Esophagus muscularis mucosa (tissue), 4 donors: ENCODE measurements at places on chromosomes 1 and 21. TPM values are rescaled to one million over a fixed set of nuclear protein-coding genes. Genes with fewer than 3 reads are reported as not detected.

GRCh38 chr1:222547944-222548671, at the start of gene HHIPL2:
Gene HHIPL2 (minus strand): TSS chr1:222548104. CDS start chr1:222548044, 60 bp downstream.
- H3K4me1 ChIP-seq = no peaks in the 10 kb centered on the region
- H3K4me3 ChIP-seq = no peak within 1 kb of the TSS
- H3K27ac ChIP-seq = no peak within 1 kb of the TSS
- no peak for DNase-seq

The S100B gene
- total RNA-seq = 38.2 TPM

DNA sequence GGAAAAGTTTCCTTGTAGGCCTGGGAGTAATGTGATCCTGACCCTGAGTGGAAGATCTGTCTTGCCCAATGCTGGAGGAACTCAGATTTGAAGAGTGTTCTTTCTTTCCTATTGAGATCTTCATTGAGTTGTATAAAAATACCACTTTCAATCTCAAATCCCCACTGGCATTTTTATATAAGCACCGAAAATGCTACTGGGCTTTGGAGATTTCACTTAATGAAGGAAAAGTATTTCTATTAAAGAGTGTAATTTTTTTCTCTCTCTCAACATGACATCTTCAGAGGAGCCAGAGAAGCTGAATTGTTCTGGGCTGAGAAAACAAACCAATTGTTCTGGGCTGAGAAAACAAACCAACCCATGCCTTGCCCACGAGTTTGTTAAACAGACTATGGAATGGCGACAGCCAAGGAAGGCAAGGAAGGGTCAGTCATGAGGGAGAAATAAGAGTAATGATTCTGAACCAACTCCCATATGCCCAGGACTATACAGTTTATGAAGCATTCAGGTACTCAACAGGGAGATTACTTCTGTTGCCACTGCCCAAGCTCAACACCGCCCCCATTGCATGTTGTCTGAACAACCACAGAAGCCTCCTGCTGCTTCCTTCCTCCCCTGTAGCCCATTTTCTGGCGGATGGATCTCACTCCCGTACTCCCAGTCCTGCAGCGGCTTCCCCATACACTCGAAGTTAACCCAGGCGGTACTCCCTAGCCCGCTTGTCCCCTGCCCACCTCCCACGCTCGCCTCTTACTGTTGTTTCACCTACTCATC, 103.2 kb downstream of the BEND5 start:
- H3K27me3 ChIP-seq = no peaks in the 10 kb centered on the region
- no peaks in the 10 kb centered on the region for H3K4me1 ChIP-seq
- H3K27ac ChIP-seq = no peak overlapping the region

The TGFB2 gene
- total RNA-seq = 6.5 TPM

The IL22RA1 gene
- not detected for total RNA-seq

- H3K4me1 ChIP-seq = peaks cover 4% of the 10 kb centered on the region
- no peak overlapping the region for H3K4me3 ChIP-seq
- no peaks in the 10 kb centered on the region for H3K27me3 ChIP-seq
- H3K27ac ChIP-seq = peak overlapping the region; percentile 74
Measured at GRCh38 chr1:9985001-9985400, 12.0 kb upstream of the RBP7 start.

The BNIPL gene
- total RNA-seq = 0.13 TPM

GRCh38 chr1:79839882-79840281, 833.4 kb upstream of the ADGRL4 start:
- H3K27me3 ChIP-seq = no peaks in the 10 kb centered on the region
- no peak for DNase-seq
- H3K36me3 ChIP-seq = no peaks in the 10 kb centered on the region
- H3K4me3 ChIP-seq = no peak overlapping the region
